ENCODE measurements at places on chromosomes 6 and 20.

GRCh38 chr6:138765896-138766655, 7.5 kb upstream of the CCDC28A start:
- peak; percentile 65 for DNase-seq

DNA sequence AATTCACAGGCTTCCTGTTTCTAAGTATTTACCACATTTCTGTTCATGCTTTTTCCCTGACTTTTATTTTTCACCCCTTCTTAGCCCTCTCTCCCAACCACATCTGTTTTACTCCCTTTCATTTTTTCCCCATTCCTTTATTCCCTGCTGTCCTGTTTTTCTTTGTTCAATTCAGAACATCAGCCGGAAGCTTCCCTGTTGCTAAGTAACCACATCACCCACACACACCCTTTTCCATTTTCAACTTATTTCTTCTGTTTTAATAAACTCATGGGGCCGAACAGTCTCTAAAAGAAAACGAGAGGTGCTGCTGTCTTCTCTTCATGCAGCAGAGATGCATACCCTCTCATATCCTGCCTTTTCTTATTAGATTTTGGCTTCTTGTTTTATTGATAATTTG, 53.5 kb upstream of the CEP85L start:
- DNase-seq = no peak

- DNase-seq = no peak
These were observed 42.2 kb downstream of the ZHX3 start for GRCh38 chr20:41275301-41275731.

DNA sequence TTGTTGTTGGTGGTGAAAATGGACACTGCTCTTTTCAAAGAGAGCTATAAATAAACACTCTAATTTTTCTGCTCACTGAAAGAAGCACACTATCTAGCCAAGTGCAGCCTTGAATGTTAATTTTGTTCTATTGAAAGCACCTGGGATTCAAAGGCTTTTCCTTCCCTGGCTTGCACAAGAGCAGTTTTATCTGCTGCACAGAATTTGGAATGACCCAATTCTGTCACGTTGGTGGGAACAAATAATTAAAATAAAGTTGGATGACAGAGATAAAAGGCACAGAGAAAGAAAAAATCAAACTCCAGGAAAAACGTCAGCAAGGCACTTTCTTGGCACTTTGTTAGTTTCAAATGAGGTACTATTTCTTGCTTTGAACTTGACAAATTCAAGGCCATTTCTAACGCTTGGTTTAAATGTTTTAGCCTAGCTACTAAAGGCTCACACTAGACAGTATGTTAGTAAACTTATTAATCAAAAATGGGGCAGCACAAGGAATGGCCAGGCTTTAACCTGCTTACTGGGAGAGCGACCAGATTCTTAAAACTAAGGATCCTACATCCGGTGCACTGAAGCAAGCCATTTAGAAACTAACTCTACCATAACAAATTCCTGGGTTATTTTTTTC, 145.5 kb upstream of the ARG1 start:
- DNase-seq = no peak

- peak; percentile 24 for DNase-seq
These were observed 18.3 kb downstream of the RAET1L start for GRCh38 chr6:150006961-150007464.

GRCh38 chr6:34202329-34203201, 34.1 kb upstream of the HMGA1 start:
- no peak for DNase-seq

GRCh38 chr6:32147401-32148132, 4.2 kb downstream of the PRRT1 start:
- no peak for DNase-seq

DNA sequence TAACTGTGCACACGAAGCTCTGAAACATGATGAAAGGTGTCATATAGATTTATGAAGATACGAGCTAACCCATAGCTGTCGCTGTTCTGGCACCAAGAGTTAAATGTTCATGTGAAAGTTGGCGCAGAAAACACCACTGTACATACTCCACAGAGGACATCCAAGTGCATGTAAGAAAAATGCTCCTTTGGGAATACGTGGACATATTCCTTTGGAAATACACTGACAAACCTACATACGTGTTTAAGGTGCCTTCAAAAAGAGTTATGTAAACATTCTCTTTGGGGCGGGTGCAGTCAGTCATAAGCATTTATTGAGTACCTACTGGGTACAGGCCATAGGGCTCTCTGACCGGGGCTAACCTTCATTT, 723 bp upstream of the ARID1B start:
- peak; percentile 73 for DNase-seq

DNA sequence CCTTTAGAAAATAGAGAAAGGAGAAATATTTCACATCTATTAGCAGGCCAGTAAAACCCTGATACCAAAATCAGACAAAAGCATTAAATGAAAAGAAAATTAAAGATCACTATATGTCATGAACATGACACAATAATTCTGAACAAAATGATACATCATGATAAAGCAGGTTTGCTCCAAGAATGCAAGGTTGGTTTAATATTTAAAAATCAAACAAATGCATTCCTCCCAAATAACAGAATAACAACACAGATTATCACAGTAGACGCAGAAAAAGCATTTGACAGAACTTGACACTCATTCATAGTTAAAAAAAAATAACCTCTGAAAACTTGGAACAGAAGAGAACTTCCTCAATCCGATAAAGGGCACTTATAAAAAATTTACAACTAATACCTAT, 22.9 kb upstream of the ARMC2 start:
- no peak for DNase-seq

- no peak for DNase-seq
These were observed 71.7 kb upstream of the MAP3K4 start for GRCh38 chr6:160919723-160920440.

DNA sequence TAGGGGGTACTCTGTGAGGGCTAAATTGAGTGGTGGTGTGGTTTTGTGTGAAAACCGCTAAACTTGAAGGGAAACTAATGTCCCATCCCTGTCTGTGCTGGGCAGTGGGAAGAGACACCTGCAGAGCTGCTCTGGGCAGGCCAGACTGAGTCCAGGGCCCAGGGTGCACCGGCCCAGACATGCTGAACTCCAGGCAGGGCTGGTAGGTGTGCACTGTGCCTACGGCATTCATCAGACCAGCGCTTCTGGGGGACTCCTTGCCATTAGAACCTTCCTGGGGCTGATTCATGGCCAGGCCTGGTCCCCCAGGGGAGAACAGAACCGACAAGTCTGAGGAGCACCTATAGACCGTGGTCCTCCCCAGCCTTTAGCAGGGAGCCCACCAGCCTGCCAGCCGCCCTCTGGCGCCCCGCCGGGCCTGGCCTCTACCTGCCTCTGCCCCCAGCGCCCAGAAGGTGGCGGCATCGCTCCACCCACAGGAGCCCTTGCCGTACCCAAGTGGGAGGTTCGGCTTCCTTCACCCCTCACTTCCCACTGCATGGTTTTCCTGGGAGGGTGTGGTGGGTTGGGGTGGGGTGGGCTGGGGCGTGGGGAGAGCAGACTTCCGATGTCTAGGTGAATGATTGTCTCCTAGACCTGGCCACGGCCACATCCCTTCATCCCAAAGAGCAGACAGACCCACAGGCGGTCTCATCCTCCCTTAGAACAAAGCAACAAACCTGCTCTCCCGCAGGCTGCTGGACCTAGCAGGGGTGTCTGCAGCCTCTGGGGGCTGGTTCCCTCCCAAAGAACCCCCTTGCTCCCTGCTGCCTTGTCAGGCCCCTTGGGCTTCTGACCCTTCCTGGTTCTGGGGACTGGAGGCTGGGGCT, 15.5 kb downstream of the CCDC167 start:
- DNase-seq = peak; percentile 26

DNA sequence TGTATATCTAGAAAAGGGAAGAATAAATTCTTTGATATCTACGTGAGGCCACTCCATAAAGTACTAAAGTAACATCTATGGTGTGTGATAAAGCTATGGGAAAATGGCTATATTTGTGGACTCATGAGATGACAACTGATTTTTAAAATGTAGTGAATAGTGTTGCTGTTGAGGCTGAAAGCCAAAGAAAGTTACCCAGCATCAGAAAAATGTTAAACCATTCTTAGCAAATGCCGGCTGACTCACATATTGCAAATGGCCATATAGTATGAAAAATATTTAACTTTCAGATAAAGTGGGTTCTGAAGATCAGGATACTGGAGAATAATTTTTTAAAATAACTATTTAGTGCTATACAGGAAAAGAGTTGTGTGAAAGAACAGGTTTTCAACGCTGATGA, 129.9 kb upstream of the GRIK2 start:
- DNase-seq = no peak

GRCh38 chr20:22626496-22626895, 42.1 kb upstream of the FOXA2 start:
- DNase-seq = no peak

GRCh38 chr6:169289619-169290339, 36.1 kb upstream of the THBS2 start:
- peak; percentile 44 for DNase-seq

GRCh38 chr6:118306392-118307238, 241.5 kb upstream of the PLN start:
- no peak for DNase-seq

DNA sequence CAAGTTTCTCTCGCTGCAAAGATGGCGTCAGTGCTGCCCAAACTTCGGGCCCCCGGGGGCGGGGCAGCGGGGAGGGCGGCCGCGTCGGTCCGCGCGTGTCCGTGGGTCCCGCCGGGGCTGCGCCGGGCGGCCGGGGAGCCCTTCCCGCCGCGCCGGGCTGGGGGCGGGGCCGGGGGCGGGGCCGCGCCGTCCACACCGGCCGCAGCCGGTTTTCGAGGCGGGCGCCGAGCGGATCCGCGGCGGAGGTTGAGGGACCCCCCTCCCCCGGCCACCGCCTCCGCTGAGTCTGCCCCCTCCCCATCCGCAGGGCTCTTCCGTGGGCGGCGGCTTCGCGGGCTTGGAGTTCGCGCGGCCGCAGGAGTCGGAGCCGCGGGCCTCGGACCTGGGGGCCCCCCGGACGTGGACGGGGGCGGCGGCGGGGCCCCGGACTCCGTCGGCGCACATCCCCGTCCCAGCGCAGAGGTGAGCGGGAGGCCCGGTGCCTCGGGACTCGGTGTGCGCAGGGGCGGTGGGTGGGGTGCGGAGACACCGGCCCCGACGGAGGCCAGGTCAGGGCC, 572 bp downstream of the SLC2A4RG start:
- DNase-seq = no peak

GRCh38 chr6:20366082-20366830, 35.4 kb upstream of the E2F3 start:
- no peak for DNase-seq

- DNase-seq = no peak
These were observed 71.5 kb upstream of the B3GAT2 start for GRCh38 chr6:71028236-71028876.

DNA sequence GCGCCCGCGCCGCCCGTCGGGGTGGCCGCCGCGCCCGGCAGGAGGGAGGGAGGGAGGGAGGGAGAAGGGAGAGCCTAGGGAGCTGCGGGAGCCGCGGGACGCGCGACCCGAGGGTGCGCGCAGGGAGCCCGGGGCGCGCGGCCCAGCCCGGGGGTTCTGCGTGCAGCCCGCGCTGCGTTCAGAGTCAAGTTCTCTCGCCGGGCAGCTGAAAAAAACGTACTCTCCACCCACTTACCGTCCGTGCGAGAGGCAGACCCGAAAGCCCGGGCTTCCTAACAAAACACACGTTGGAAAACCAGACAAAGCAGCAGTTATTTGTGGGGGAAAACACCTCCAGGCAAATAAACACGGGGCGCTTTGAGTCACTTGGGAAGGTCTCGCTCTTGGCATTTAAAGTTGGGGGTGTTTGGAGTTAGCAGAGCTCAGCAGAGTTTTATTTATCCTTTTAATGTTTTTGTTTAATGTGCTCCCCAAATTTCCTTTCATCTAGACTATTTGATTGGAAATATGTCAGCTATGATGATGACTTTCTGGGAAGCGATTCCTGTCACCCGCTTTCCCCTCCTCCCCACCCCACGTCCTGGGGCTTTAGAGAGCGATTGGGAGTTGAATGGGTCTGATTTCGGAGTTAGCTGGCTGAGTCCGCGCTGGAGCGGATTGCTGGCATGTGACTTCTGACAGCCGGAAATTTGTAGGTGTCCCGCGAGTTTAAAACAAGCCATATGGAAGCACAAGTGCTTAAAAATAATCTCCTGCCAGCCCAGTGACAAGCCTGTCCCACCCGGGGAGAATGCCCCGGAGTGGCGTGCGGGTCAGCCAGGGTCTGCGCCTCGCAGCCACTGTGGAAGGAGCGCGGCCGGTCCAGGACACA, 1.1 kb downstream of the ESR1 start:
- DNase-seq = no peak

DNA sequence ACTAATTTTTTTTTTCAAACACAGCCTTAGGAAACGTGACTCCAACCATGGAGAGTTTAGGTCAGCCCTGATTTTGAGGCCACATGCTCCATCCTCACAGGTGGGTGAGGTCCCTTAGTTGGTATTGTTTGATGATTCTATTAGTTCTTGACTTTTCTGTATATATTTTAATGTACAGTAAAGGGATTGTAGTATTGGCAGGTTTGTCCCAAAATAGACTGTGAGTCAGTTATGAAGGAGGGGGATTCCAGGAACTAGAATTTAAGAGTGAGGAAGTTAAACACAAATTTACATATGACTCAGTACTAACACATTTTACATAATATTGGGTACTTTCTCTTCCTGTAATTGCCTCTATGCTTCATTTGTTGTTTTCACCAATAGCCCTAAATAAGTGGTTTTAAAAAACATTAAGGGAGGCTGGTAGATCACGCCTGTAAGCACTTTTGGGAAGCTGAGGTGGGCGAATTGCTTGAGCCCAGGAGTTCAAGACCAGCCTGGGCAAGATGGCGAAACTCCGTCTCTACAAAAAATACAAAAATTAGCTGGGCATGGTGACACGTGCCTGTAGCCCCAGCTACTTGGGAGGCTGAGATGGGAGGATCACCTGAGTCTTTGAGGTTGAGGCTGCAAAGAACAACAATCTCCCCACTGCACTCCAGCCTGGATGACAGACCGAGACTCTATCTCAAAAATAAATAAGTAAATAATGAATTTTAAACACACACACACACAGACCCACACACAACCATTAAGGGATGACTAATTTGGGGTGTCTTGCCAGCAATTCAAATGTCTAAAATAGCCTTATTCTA, 81.8 kb downstream of the SGK1 start:
- peak; percentile 83 for DNase-seq
